Sigmoid colon (tissue), 7 donors: ENCODE measurements at places on chromosomes 1 and 21. TPM values are rescaled to one million over a fixed set of nuclear protein-coding genes. Genes with fewer than 3 reads are reported as not detected.
A peak's percentile ranks its signal among the peaks of the same experiment; 100 is the strongest.

DNA sequence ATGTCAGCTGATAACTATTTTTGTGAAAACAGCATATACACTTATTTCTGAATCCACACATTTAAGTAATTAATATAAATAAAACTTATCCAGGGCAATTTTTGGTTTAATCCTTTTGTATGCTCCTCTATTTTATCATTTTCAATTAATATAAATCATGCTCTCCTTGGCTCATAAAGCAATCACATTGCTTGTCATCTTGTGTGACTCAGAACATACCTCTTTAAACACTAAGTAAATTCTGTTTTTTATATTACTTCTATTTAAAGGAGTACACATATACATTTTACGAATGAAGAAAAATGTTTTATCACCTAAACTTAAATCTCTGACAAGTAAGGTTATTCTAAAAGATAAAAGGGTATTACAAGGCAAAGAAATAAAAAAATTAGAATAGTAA, 175.3 kb downstream of the USH2A start:
- no peak for DNase-seq

Gene CFHR1
- total RNA-seq, result not detected

DNA sequence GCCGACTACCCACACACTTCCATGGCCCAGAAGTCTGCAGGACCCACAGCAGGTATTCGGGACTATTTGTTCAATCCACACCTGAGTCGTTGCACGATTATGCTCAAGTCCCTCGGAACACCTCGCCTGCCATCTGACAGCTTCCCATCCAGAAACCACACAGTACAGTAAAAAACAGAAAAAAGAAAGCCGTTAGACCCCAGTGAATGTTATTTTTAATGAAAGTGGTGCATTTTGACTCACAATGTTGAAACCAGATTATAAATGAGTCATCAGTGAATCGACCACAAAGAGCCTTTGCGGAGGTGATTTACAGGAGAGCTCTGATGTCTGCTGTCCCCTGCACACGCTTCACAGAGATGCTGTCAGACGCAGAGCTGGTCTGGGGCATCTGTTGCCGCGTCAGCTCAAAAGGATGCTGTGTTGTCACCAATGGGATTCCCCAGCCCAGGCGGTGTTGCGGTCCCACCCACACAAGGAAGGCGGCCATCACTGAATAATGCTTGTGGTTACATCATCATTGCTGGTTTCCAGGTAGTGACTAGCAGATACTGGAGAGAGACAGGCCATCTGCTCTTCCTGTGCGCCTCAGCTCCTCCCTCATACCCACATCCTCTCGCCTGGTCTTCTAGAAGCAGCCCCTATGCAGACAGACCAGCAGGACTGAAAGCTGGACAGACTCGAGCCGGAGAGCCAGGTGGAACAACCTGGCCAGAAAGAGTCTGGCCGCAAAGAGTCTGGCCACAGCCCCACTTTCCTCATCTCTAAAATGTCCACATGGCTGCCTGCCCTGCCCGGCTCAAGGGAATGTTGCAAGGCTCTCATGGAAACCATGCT, 116.8 kb downstream of the TOMM20 start:
- DNase-seq, result peak; percentile 86

DNA sequence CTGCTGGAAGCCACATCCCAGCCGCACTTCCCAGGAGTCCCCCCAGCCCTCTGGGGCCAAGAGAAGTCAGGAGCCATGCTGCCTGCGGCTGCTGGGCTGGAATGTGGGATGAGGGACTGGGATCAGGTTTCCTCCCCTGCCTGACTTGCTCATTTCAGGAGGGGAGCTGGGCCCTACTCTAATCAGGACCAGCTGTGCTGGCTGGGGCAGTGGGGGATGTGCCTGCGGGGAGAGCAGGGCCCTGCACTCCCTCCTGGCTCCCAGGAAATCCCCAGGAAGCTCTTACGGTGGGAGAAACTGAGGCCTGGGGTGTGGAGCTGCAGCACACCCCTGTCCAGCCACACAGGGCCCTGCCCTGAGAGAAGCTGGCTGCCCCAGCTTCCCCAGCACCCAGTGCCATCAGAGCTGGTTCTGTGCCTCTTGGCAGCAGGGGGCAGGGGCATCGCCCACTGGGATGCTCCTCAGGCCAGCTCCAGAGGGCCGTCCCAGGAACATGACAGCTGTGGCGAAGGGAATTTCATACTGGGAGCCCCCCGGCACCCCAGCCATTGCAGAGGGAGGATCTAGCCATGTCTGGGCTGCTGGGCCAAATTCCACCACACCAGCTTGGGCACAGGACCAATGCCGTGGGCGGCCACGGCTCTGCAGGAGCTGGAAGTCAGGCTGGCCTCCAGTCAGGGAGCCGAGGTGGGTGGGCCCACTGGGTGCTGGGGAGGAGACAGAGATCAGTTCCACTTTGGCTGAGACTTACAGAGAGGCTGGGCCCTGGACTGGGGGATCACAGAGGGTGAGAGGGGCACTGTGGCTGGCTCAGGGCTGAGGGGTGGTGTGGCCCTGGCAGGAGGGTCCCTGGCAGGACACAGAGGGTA, 21.3 kb upstream of the PRSS38 start:
- peak; percentile 86 for DNase-seq

DNA sequence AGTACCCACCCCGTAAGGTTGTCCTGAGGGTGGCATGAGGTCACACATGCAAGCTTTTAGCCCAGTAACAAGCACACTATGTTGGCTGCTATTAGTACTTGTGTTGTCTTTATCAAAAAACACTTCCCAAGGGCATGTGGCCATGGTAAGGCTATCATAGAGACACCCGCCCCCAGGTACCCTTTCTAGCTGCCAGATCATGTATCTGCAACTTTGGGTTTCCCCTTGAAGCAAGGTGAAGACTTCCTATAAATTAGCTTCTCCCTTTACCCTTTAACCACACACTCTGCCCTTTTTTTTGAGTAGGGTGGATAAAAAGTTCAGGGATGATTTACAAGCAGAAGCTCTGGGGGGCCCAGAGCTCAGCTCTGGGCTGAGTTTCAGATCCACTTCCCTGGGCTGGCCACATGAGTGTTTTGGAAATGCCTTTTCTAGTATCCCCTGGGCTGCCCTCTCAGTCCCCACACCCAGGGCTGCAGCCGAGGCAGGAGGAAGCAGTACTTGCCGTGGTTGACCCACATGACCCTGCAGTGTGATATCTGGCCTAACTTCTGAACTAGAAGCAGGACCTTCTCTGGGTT, 2.0 kb downstream of the ZDHHC18 start:
- DNase-seq, result no peak

Gene NOS1AP
- 4.6 TPM for total RNA-seq

GRCh38 chr1:212125654-212126053, 90.1 kb downstream of the DTL start:
- DNase-seq, result no peak

Gene CAPN8
- not detected for total RNA-seq

Gene GUCA2B
- total RNA-seq, result not detected

GRCh38 chr1:235375919-235376605, 8.8 kb downstream of the TBCE start:
- DNase-seq, result no peak

GRCh38 chr1:41860771-41861170, 58.0 kb downstream of the HIVEP3 start:
- DNase-seq, result no peak

Gene CLCNKA
- not detected for total RNA-seq

GRCh38 chr1:91700332-91700731, 185.6 kb downstream of the TGFBR3 start:
- no peak for DNase-seq

DNA sequence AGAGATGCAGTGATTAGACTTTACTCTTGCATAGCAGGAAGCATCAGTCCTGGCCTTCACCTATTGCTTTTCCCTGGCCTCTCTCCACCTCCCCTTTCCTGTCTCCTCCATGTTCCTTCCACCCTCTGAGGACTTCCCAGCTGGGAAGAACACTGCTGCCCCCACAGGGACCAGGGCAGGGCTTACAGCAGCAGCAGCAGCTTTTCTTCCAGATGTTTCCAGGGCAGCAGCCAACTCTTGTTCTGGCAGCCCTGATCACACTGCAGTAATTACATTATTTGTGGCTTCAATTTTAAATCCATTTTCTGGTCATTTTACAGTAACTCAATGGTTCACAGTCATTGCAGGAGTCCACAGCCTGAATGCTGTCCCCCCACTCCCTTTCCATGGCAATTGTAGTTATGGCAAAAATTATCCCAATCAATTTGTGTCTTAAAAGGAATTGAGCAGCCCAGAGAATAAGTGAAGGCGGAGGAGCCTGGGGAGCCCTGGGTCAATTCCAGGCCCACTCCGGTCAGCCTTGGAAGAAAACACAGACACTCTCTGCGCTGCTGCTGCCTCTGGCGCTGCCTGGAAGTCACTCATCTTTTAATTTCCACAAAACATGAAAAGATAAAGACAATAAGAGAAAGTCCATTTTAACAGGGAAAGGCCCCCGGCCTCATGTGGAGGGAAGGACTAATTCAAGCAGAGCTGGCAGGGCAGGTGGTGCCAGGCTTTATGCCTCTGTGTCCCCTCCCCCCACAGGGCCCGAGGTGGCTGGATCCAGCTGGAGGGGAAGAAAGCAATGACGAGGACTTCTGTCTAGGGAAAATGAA, 148.6 kb downstream of the GRIK3 start:
- no peak for DNase-seq

Gene OR2T2
- total RNA-seq, result not detected

DNA sequence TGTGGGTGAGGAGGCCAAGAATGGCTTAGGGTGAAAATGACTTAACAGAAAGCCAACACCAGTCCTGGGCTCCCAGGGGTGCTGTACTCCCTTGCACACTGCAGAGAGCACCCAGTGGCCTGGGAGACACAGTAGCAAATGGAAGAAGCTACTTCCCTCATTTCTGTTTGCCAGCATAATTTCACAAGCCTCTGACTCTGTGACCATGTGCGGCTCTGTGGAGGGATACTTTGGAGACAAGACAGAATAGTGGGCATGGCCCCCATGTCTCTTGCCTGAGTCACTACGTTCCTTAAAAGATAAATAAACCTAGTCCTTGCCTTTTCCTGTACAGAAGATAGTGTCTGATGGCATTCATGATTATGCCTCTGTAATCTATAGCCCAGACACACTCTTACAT, 38.1 kb downstream of the TRIM62 start:
- no peak for DNase-seq

GRCh38 chr1:118028267-118028666, 98.7 kb downstream of the WDR3 start:
- DNase-seq, result no peak

Gene POLR3GL
- 23.1 TPM for total RNA-seq

DNA sequence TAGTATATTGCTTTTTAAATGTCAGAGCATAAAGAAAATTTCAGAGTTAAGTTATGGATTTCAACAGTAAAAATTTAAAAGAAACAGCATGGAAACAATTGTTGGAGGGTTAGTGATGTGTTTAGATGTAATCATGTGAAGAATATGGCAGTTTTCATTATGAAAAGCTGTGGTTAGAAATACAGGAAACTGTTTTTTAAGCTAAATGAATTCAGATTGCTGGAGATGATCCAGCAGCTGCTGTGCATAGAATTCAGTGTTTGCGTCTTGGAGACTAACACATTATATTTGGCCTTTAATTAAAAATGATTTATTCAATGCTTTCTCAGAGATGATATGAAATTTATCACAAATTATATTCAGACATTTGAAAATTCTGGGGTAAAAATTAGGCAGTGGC, 273.6 kb upstream of the LRRC7 start:
- DNase-seq, result no peak

Gene AIRE
- total RNA-seq, result not detected

GRCh38 chr1:225818229-225818628, 8.3 kb downstream of the EPHX1 start:
- no peak for DNase-seq

Gene ASCL5
- total RNA-seq, result not detected

GRCh38 chr1:3604468-3604974, 6.8 kb downstream of the MEGF6 start:
- DNase-seq, result no peak

DNA sequence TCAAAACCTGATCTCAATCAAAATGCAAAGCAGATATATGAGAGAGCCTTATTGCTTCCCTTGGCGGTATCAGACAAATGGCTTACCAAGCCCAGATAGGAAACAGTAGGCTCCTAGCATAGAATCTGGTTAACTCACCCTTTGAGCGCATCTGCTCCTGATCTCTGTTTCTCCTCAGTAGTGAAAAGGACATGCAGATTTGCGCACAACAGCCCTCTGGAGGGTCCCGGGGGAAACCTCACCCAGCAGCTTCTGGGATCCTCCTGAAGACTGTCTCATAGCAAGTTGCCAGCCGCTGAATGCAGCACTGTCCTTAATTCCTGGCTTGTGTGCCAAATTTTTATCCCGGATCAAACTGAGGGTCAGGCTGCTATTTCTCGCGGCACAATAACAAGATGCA, 192.2 kb downstream of the FASLG start:
- no peak for DNase-seq

DNA sequence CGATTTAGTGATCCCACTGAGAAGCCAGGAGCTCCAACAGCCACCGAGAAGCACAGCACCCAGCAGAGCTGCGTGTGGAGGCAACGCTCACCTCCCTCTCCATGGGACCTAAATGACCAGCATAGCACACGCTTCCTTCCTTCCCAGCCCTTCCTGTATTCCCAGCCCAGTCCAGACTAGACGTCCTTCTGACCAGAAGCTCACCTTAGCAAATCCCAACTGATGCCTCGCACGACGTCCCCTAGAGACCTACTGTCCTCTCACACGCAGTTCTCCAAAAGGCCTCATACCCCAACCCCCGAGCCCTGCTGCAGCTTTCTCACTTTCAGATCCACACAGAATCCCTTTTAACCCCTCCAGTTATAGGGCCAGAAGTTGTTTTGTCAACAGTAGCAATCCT, 132.4 kb downstream of the SLC45A1 start:
- DNase-seq, result no peak

- no peak for DNase-seq
Observed at GRCh38 chr1:10754568-10755329, 41.7 kb downstream of the CASZ1 start.

DNA sequence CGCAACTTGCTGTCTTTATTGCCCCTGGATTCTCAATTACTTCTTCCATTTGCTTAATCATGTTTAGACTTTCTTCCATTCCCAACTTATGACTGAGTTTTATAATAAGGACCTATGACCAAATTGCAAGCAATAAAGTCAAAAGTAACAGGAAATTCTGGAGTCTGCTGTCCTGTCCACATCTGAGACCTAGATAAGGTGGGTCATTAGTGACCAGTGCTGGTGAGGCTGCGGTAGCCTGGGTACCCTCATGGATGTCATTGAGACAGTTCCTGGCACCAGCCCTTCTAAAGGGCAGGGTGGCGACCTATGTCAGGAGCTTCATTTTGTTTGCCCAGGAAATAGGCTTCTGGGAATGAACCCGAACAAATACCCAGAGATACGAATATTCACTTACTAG, 30.6 kb upstream of the SSBP3 start:
- peak; percentile 32 for DNase-seq

DNA sequence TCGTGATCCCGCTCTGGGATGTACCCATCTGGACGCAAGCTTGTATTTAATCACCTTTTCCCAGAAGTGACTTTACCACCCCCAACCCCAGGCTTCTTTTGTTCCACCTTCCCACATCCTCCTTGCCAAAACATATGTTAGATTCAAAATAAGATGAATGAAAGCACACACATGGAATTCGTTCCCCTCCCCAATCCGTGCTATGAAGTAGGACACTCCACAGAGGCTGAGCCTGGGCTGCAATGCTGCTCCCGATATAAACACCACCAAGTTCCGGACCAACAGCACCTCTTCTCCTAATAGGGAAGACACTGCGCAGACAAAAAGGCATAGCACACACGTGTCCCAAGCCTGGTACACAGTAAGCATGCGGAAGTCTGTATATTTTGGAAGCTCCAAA, 86.1 kb downstream of the CLSTN1 start:
- DNase-seq, result no peak

GRCh38 chr1:18407166-18408045, 73.3 kb upstream of the KLHDC7A start:
- DNase-seq, result no peak

- DNase-seq, result no peak
Observed at GRCh38 chr1:3159996-3160395, 91.0 kb downstream of the PRDM16 start.

- no peak for DNase-seq
Observed at GRCh38 chr1:217140041-217140901, 417.0 kb upstream of the ESRRG start.
